ENCODE measurements at places on chromosomes 3 and 15. TPM values are rescaled to one million over a fixed set of nuclear protein-coding genes. Genes with fewer than 3 reads are reported as not detected.

- H3K27ac ChIP-seq, result no peak overlapping the region
- H3K4me3 ChIP-seq, result no peak overlapping the region
- no peaks in the 10 kb centered on the region for H3K27me3 ChIP-seq
Observed at GRCh38 chr3:111616417-111617105, 21.4 kb upstream of the ZBED2 start.

- peaks cover 25% of the 10 kb centered on the region for H3K27me3 ChIP-seq
- H3K36me3 ChIP-seq, result no peaks in the 10 kb centered on the region
- H3K4me1 ChIP-seq, result no peaks in the 10 kb centered on the region
- DNase-seq, result no peak
- no peak overlapping the region for H3K4me3 ChIP-seq
- no peak overlapping the region for H3K27ac ChIP-seq
Observed at GRCh38 chr3:10763817-10764258, 52.2 kb upstream of the SLC6A11 start.

DNA sequence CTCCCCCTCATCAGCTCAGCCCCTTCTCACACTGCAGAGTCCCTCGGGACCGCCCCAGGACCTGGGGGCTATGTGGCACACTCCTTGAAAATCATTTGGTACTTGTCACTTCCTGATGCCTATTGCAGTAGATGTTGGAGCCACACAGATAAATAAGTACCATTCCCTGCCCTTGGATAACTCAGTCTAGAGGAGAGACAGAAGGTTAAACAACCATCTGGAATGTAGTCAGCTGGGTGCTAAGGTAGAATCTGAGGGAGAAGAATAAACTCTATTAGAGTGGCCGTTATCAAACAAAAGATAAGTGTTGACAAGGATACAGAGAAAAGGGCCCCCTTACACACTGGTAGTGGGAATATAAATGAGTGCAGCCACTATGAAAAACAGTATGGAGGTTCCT, 112.3 kb upstream of the NR2E3 start:
- no peak overlapping the region for H3K4me3 ChIP-seq
- DNase-seq, result no peak
- no peak overlapping the region for H3K27ac ChIP-seq
- H3K4me1 ChIP-seq, result no peaks in the 10 kb centered on the region
- H3K36me3 ChIP-seq, result no peaks in the 10 kb centered on the region
- H3K27me3 ChIP-seq, result no peaks in the 10 kb centered on the region

GRCh38 chr3:69749461-69749860, 10.2 kb downstream of the MITF start:
- peaks cover 49% of the 10 kb centered on the region for H3K4me1 ChIP-seq
- DNase-seq, result no peak
- H3K27me3 ChIP-seq, result no peaks in the 10 kb centered on the region
- no peak overlapping the region for H3K27ac ChIP-seq
- no peak overlapping the region for H3K4me3 ChIP-seq

DNA sequence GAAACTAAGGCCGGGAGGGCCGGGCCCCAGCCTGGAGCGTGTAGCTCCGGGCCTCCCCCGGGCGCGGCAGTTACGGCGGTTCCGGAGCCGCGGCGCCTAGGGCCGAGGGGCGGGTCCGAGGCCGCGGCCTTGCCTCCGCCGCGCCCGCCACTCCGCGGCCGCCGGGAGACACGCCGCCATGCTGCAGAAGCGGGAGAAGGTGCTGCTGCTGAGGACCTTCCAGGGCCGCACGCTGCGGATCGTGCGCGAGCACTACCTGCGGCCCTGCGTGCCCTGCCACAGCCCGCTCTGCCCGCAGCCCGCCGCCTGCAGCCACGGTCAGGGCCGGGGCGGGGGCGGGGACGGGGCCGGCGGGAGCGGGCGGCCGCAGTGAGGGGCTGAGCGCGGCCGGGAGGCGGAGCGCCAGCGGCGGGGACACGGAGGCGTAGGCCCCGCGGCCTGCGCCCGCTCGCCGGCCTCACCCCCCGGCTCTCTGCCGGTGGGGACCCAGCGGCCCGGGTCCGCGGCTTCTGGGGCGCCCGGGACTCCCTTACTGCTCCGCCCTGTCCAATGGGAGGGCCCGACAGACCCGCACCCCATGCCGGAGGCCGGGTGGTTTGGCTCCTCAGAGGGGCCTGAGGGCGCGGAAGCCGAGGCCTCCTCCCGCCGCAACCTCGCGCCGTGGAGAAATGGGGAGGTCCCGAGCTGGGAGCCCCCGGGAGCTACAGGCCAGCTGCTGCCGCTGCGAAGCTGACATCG, at the start of gene DIS3L:
DIS3L (plus strand) TSS at position 150 of the 738 bp plus-strand sequence; CDS start at position 179, 29 bp downstream.
- peak within 1 kb of the TSS; percentile 94 for H3K27ac ChIP-seq
- peaks cover 13% of the 10 kb centered on the region for H3K36me3 ChIP-seq
- peak within 1 kb of the TSS; percentile 81 for H3K4me3 ChIP-seq

GRCh38 chr3:46453526-46454208, 11.0 kb downstream of the LTF start:
- DNase-seq, result no peak
- no peak overlapping the region for H3K4me3 ChIP-seq
- no peaks in the 10 kb centered on the region for H3K27me3 ChIP-seq
- no peaks in the 10 kb centered on the region for H3K36me3 ChIP-seq
- H3K4me1 ChIP-seq, result no peaks in the 10 kb centered on the region

- no peaks in the 10 kb centered on the region for H3K27me3 ChIP-seq
- no peak for DNase-seq
- H3K4me1 ChIP-seq, result peaks cover 57% of the 10 kb centered on the region
- peak overlapping the region; percentile 69 for H3K4me3 ChIP-seq
Observed at GRCh38 chr3:11641683-11642430, 1.9 kb downstream of the VGLL4 start.

Gene LYZL4
- not detected for total RNA-seq

Gene CHRNA7
- 0.92 TPM for total RNA-seq

All from lower lobe of right lung (tissue), 2 donors.